GM23248 (cell line): ENCODE measurements at places on chromosomes 1 and 21. TPM values are rescaled to one million over a fixed set of nuclear protein-coding genes. Genes with fewer than 3 reads are reported as not detected.

Gene DNM3
- polyA plus RNA-seq, result 1.4 and 1.8 TPM in 2 replicates

- H3K36me3 ChIP-seq, result no peaks in the 10 kb centered on the region
- H3K4me1 ChIP-seq, result peaks cover 7% of the 10 kb centered on the region; the same call in 1 of the 2 replicates
- H3K27me3 ChIP-seq, result peaks cover 19% of the 10 kb centered on the region; the same call in 1 of the 2 replicates
- peak; percentile 69 for DNase-seq
- H3K27ac ChIP-seq, result no peak overlapping the region
These were observed 94.4 kb upstream of the COL6A1 start for GRCh38 chr21:45887120-45887611.

- H3K36me3 ChIP-seq, result peaks cover 39% of the 10 kb centered on the region
- peaks cover 56% of the 10 kb centered on the region for H3K4me1 ChIP-seq
- H3K27ac ChIP-seq, result peak overlapping the region; percentile 8; the same call in 1 of the 2 replicates
- peak; percentile 69 for DNase-seq
- no peaks in the 10 kb centered on the region for H3K27me3 ChIP-seq
These were observed 3.7 kb downstream of the ZBED6 start for GRCh38 chr1:203799157-203799556.

GRCh38 chr1:53071167-53071865 lies 9.3 kb downstream of the PODN start:
- no peak for DNase-seq
- H3K4me3 ChIP-seq, result no peak overlapping the region
- H3K27ac ChIP-seq, result no peak overlapping the region
- H3K4me1 ChIP-seq, result no peaks in the 10 kb centered on the region
- H3K27me3 ChIP-seq, result no peaks in the 10 kb centered on the region

- DNase-seq, result no peak
- H3K27ac ChIP-seq, result no peak overlapping the region
- H3K4me1 ChIP-seq, result peaks cover 22% of the 10 kb centered on the region
- no peak overlapping the region for H3K4me3 ChIP-seq
- H3K27me3 ChIP-seq, result no peaks in the 10 kb centered on the region
- no peaks in the 10 kb centered on the region for H3K36me3 ChIP-seq
These were observed 7.0 kb upstream of the RNF19B start for GRCh38 chr1:32971576-32971975.

GRCh38 chr21:30189773-30190172 lies 23.2 kb upstream of the CLDN17 start:
- H3K27ac ChIP-seq, result no peak overlapping the region
- no peak overlapping the region for H3K4me3 ChIP-seq
- DNase-seq, result no peak
- H3K36me3 ChIP-seq, result no peaks in the 10 kb centered on the region
- no peaks in the 10 kb centered on the region for H3K27me3 ChIP-seq

Gene B3GALT2
- polyA plus RNA-seq, result 2.5 and 2.8 TPM in 2 replicates

GRCh38 chr1:40592107-40592803 lies 60.8 kb downstream of the ZNF684 start:
- H3K27ac ChIP-seq, result no peak overlapping the region
- H3K36me3 ChIP-seq, result no peaks in the 10 kb centered on the region
- H3K4me1 ChIP-seq, result no peaks in the 10 kb centered on the region
- H3K27me3 ChIP-seq, result no peaks in the 10 kb centered on the region; the same call in 1 of the 2 replicates
- H3K4me3 ChIP-seq, result no peak overlapping the region
- DNase-seq, result peak; percentile 69

GRCh38 chr1:42089246-42089645 lies 64.0 kb upstream of the GUCA2B start:
- no peak overlapping the region for H3K27ac ChIP-seq
- no peaks in the 10 kb centered on the region for H3K36me3 ChIP-seq
- peaks cover 5% of the 10 kb centered on the region; the same call in 1 of the 2 replicates for H3K27me3 ChIP-seq
- DNase-seq, result no peak
- no peak overlapping the region for H3K4me3 ChIP-seq
- H3K4me1 ChIP-seq, result no peaks in the 10 kb centered on the region

GRCh38 chr1:108678706-108679105 lies 13.4 kb upstream of the PRPF38B start:
- no peaks in the 10 kb centered on the region for H3K36me3 ChIP-seq
- no peak for DNase-seq
- H3K4me3 ChIP-seq, result no peak overlapping the region
- H3K4me1 ChIP-seq, result no peaks in the 10 kb centered on the region

Gene CFAP107
- not detected in 2 replicates for polyA plus RNA-seq

GRCh38 chr1:2433936-2434655 lies 21.7 kb upstream of the PEX10 start:
- peaks cover 15% of the 10 kb centered on the region for H3K27me3 ChIP-seq
- no peak overlapping the region for H3K27ac ChIP-seq
- H3K4me1 ChIP-seq, result no peaks in the 10 kb centered on the region
- no peaks in the 10 kb centered on the region for H3K36me3 ChIP-seq

Gene OR2W3
- polyA plus RNA-seq, result not detected in 2 replicates

Gene IL22RA1
- polyA plus RNA-seq, result 0.21 TPM in 1 of 2 replicates, not detected in the other

Gene ICOSLG
- not detected in 2 replicates for polyA plus RNA-seq

Gene MAP3K6
- polyA plus RNA-seq, result 13.7 and 17.9 TPM in 2 replicates

Gene ASCL5
- not detected in 2 replicates for polyA plus RNA-seq

DNA sequence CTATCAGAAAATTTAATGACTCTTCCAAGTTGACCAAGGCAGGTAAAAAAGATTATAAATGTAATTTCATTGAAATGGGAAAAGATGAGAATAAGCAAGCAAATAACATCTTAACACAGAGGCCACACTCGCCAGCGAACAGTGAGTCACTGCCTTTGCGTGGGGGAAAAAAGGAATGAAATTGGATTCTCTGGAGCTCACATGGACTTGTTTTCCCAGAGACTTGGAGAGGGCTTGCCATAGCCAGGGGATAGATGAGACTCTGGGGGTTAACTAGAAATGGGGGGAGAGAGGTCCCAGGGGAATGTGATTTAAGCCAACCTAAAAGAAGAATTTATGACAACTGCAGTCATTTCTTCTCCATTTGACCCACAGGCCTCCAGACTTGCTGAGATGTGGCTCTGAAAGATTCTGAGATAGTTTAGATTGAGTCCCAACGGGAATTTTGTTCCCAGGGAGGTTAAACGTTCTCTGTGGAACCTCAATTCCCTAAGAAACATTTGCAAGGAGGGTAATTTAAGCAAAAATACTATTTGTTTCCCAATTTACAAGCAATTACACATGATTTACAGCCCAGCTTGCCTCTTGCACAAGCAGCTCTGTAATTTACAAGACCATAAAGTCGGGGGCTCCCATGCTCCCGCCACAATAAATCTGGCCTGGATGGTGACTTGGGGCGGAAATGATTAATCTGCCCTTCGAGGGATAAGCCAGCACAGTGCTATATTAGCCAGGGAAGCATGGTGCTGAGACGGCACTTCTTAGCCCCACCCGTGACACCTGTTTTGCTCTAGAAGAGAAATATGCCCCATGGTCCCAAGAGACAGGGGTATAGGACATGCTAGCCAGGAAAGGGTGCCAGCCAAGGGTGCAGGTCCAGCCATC lies 68.8 kb downstream of the GRIK3 start:
- H3K36me3 ChIP-seq, result no peaks in the 10 kb centered on the region
- DNase-seq, result no peak
- H3K4me3 ChIP-seq, result no peak overlapping the region
- no peaks in the 10 kb centered on the region for H3K27me3 ChIP-seq
- H3K27ac ChIP-seq, result no peak overlapping the region

DNA sequence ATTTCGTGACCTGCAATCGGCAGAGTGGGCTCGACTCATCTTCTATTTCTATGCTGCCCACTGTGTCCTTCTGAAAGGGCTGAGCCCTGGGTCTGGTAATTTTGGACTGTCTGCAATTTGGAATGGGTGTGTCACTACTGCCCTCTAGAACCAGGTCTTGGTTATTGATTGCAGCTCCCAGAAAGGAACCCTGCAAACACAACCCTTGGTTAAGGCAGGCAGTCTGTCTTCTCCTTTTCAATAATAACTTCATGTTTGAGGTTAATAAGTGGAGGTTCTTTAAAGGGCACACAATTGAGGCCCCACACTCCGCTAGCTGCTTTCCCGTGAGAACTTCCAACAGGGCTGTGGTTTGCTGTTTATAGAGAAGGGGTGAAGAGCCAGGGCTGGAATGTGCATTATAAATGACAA lies 79.9 kb upstream of the LYST start:
- peak; percentile 49 for DNase-seq
- no peak overlapping the region for H3K4me3 ChIP-seq
- H3K4me1 ChIP-seq, result peaks cover 10% of the 10 kb centered on the region
- no peaks in the 10 kb centered on the region for H3K36me3 ChIP-seq

DNA sequence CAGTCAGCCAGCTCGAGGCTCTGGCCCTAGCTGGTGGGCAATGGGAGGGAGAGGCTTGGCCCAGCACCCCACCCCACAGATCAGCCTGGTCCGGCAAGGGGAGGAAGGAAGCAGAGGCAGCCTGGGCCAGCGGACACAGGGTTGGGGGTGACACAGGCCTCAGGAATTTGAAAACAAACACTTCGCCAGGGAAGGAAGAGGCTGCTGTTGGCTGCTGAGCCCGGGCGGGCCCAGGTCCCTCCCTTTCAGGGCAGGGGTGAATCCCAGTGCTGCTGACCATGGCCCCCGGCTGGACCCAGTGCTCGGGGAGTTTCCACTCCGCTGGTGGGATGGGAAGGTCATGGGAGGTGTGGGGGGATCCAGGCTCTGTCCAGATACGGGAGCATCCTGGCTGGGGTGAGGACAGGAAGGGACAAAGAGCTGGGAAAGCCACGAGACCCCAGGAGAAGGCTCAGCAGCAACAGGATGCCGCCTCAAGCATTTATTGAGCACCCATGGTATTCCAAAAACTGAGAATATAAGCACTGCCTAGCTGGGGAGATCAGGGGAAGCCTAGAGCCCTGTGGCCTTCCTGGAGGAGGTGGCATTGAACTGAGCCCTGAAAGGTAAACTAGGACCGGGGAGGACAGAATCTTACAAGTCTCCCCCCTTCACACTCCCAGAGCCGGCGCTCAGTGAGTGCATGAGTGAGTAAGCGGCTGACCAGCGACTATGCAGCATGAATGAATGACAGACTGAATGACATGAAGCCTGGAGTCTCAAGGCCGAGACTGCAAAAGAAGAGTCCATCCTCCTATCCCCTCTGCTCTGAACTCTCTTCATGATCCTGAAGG lies 26.2 kb upstream of the EPHA2 start:
- H3K27ac ChIP-seq, result peak overlapping the region; percentile 87
- no peaks in the 10 kb centered on the region for H3K36me3 ChIP-seq
- DNase-seq, result peak; percentile 96

Gene PLA2G2C
- polyA plus RNA-seq, result not detected in 2 replicates

DNA sequence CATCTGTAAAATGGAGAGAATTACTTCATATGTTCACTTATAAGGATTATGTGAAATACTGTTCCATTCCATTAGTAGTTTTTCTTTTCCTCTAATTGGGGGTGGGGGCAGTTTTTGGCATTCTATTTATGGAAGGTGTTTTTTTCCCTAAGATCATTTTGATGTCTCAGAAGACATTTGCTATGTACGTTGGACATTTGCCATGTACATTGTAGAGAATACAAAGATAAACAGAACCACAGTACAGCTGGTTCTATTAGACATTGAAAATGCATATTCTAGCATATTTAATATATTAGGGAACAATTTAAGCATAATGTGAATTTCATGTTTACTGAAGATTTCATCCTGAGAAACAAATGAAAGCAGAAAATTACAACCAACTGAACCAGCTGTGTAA lies 98.5 kb downstream of the PTBP2 start:
- no peak overlapping the region for H3K27ac ChIP-seq
- H3K27me3 ChIP-seq, result no peaks in the 10 kb centered on the region
- H3K4me1 ChIP-seq, result no peaks in the 10 kb centered on the region
- DNase-seq, result no peak

- DNase-seq, result no peak
- H3K27ac ChIP-seq, result no peak overlapping the region
- H3K27me3 ChIP-seq, result no peaks in the 10 kb centered on the region; the same call in none of the 2 replicates
- H3K4me1 ChIP-seq, result no peaks in the 10 kb centered on the region
- no peak overlapping the region for H3K4me3 ChIP-seq
These were observed 8.4 kb downstream of the KCNN3 start for GRCh38 chr1:154861607-154862094.

DNA sequence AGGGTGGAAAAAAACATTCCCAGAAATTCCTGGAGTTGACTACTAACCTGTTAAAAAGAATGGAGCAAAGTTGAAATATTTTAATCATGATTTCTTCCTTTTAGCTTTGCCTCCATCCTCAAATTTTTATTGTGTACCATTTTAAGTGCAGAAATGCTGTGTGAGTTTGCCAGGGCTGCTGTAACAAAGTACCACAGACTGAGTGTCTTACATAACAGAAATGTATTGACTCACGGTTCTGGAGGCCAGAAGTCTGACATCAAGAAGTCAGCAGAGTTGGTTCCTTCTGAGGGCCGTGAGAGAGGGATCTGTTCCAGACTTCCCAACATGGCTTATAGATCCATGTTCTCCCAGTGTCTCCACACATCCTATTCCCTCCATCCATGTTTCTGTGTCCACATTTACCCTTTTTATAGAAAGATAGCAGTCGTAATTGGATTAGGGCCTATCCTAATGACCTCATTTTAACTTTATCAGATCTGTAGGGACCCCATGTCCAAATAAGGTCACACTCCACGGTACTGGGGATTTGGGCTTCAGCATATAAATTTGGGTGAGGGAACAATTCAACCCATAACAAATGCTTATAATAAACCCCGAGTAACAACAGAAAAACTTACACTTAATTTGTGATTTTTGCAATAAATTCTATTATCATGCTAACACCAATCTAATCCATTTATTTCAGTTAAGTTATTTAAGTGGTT lies 12.7 kb downstream of the SNX7 start:
- peak; percentile 83 for DNase-seq
- peak overlapping the region; percentile 64 for H3K27ac ChIP-seq
- no peaks in the 10 kb centered on the region for H3K27me3 ChIP-seq
- H3K36me3 ChIP-seq, result no peaks in the 10 kb centered on the region
- H3K4me1 ChIP-seq, result peaks cover 62% of the 10 kb centered on the region
- no peak overlapping the region for H3K4me3 ChIP-seq

GRCh38 chr1:209624558-209625549 lies 27.4 kb downstream of the LAMB3 start:
- no peaks in the 10 kb centered on the region for H3K4me1 ChIP-seq
- no peaks in the 10 kb centered on the region for H3K36me3 ChIP-seq
- H3K4me3 ChIP-seq, result no peak overlapping the region
- no peaks in the 10 kb centered on the region; the same call in 1 of the 2 replicates for H3K27me3 ChIP-seq
- no peak overlapping the region for H3K27ac ChIP-seq

DNA sequence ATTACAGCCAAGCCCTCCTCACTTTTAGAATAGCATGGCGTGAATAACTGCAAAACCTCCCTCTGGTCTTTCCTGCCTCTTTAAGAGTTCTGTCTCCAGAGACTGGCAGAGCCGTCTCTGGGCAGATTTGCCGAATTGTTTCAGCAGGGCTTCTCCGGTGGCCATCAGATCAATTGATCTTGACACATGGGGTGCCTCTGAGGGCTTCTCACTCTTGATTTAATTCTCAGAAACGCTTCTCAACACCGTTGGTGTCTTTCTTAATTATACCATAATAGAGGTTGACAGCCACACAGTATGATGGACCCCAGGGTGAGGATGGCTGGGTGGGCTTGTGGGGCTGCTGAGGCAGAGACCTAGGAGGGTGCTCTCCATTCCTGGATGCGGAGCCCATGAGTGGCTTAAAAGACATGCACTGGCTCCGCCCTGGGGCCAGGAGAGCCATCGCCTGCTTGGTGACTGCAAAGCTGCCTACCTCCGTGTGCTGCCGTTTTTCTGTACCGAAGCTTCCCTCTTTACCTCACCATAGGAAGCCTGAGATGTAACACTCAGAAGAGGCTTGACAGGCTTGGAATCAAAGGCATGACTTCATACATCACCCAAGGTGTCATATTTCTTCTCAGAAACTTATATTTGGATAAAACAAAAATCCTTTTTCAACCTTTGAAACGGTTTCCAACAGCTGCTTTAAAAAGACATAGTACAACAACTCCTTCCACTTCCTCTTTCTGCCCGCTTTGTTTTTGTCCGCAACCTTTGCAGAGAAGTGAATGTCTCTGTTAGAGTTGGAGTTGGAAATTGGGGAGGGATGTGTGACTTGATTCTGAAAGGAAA lies 82.9 kb downstream of the GALNT2 start:
- H3K36me3 ChIP-seq, result no peaks in the 10 kb centered on the region
- no peak overlapping the region for H3K4me3 ChIP-seq
- no peaks in the 10 kb centered on the region for H3K27me3 ChIP-seq
- H3K4me1 ChIP-seq, result peaks cover 16% of the 10 kb centered on the region
